ENCODE measurements at places on chromosomes 1 and 21.

- peak; percentile 78 for DNase-seq
These were observed 926 bp upstream of the ATP1B1 start for GRCh38 chr1:169105434-169106094.

DNA sequence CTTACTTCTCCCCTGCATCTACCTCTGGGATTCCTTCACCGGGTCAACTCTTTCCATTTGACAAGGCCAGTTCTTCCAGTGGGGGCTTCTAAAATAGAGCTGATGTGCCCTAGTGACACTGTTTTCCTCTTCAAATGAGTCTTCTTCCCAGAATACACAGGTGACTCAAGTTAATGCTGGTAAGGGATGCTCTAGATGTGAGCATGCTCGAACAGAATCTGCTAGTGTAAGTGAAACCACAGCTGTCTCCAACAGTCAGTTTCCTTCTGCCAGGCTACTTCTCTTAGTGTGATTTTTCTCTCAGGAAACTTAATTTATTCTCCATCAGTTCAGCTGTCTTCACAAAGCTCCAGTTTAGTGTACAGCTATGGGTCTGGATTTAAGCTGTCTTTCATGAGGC lies 194.9 kb upstream of the C1orf87 start:
- no peak for DNase-seq

DNA sequence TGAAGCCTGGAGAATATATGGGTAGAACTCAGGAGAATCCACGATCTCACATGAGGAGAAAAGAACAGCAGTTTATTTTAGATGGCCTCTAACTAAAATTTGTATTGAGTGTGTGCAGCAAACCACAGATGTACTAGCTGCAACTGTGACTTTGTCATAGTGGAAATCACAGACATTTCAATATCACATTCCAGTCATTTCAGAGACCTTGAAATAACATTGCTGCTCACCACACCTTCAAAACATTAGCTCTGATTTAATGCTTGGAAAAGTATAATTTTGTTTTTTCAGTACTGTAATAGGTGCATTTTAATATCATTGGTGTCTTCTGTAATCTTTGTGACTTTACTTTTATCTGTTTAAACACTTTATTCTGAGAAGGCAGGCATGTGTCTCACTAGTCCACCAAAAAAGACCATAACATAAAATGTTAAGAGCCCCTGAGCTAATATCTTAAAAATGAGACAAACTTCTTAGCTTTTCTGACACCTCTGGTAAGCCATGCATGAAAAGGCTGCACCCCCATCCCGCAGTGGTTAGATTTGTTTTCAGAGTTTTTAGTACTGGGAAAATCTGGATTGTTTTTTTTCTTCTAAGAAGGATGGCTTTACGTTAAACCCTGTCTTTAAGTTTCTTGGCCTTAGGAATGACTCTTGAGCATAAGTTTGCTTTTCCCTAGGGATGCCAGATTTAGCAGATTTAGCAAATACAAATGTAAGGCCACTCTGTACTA lies 30.1 kb downstream of the KCNJ15 start:
- DNase-seq, result no peak

DNA sequence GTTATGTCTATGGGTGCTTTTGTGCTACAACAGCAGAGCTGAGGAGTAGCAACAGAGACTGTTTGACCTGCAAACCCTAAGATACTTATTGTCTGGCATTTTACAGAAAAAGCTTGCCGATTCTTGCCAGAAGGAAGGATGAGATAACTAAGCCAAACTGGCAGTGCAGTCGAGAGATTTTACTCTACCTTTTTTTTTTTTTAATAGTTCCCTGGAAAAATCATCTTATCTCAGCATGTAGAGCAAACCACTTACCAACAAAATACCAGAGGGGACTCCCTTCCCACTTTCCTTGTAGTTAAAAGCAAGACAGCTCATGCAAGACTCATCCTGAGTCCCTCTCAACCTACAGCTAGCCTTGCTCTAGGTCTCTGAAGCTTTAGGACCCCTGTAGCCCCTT lies 132.9 kb downstream of the SYT2 start:
- no peak for DNase-seq

DNA sequence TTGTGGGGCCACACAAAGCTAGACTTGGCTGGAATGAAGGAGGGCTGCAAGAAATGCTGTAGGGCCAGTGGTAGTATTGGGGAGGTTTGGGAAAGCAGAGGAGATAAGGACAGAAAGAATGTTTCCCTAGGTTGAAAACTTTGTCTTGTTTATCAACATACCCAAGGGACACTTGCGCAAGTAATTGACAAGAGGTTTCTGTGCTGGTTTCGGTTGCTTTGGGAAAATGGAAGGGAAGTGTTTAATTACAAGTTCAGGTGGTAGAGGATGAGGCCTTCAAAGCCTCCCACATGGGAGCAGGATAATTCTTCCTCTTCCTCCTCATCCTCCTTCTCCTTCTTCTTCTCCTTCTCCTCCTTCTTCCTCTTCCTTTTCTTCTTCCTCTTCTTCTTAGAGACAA lies 182.1 kb upstream of the LMO4 start:
- no peak for DNase-seq

GRCh38 chr1:12305377-12305776 lies 75.5 kb downstream of the VPS13D start:
- no peak for DNase-seq

GRCh38 chr1:50450861-50451653 lies 27.8 kb upstream of the DMRTA2 start:
- DNase-seq, result no peak

DNA sequence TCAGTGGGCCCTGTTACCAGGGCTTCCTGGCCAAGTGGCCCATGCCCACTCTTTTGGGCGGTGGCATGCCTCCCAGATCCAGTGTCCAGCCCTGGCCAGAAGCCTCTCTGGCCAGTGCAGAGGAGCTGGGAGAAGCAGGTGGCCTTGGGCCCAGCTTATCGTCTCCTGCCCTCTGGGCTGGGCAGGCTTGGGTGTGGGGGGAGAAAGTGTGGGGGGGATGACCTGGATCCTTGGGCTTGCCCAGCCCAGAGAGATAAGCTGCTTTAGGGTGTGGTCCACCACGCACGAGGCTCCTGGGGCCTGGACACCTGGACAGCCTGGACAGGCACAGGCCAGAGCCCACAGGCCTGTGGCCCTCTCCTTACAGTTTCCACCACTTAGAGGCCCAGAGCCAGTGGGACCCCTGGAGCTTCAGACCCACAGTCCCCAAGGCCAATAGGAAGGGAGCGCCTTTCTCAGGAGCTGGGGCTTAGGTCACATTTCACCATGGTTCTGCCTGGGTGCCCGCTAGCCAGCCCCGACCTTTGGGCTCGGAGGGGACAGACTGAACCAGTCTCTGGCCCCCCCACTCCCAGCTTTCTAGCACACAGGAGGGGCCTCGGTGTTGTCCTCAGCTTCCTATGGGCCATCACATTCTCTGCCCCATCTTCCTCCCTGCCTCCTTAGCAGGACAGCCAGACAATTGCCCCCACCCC lies 1.8 kb downstream of the ESPN start:
- DNase-seq, result no peak

DNA sequence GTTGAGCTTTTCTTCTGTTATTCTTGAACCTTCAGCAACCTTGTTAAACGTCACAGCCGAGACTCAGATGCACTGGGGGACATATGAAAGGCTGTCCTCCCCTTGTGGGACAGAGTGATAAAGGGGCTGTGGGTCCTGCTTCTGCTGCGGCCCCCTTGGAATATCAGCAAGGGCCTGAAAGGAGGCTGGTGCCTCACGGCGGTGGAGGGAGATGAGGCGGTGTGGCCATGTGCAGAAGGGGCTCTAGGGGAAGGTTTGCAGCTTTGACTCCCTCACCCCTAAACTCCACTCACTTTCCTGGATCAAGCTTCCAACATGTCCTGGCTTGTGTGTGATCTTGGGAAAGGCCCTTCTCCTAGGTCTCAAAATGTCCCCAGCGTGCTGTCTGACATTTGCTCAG lies 270.7 kb upstream of the CSF3R start:
- DNase-seq, result no peak

DNA sequence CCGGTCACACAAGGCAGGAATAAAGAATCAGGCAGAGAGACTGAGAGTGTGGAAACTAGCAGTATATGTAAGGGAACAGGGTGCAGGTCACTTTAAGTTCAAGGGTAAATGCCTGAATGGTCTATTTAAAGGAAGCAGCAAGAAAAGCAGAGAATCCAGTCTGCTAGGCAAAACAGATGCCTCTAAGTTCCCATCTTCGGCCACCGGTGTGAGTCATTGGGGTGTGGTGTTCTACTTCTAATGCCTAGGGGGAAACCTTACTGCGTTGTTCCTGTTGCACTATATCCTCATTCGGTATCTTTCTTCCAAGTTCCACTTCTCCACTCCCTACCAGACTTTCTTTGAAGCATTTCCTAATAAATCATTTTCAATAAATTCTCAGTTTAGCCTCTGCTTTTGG lies 259.9 kb downstream of the HHIPL2 start:
- DNase-seq, result no peak

DNA sequence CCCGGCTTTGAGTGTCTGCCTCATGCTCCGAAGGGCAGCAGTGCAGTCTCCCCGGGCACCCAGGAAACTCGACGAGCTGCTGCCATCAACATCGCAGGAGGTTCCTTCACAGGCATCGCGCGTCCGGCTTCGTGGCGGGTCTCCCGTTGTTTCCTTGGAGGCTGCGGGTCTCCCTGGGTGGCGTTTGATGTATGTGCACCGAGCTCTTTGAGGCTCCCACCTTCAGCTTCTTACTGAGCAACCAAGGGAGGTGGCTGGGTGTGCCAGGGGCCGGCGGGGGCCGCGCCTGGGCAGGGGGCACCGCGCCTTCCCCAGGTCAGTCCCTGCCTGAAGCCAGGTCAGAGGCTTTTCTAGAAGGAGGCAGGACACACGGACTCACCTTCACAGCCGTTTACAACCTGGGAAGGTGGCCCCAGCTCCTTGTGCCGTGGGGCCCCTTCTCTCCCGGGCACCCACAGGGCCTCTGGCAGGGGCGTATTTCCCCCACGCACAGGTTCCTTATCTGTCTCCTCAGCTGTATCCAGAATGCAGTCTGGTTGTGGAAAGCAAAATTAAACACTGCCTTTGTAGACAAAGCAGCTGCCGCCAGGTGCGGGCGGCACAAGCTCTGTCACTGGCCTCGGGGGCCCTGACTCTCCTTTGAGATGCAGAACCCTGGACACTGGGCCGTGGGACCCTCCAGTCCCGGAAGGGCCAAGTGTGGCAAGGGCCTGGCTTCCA lies 21.7 kb upstream of the PEX10 start:
- no peak for DNase-seq

- DNase-seq, result no peak
These were observed 13.7 kb downstream of the PI4KB start for GRCh38 chr1:151313501-151313900.

DNA sequence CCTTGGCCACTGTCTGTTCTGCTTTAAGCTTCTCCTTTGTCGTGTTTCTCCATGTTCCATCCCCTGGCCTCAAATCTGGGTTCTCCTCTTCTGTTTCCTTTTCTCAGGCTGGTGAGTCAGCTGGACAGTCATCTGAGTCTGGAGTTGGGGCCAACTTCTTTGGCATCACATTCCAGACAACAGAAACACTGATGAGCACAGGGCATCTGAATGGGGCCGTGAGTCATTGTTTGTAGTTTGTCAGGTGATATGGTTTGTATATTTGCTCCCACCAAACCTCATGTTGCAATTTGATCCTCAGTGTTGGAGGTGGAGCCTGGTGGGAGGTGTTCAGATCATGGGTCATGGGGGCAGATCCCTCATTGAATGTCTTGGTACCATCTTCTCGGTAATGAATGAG lies 14.3 kb upstream of the OLIG2 start:
- no peak for DNase-seq

DNA sequence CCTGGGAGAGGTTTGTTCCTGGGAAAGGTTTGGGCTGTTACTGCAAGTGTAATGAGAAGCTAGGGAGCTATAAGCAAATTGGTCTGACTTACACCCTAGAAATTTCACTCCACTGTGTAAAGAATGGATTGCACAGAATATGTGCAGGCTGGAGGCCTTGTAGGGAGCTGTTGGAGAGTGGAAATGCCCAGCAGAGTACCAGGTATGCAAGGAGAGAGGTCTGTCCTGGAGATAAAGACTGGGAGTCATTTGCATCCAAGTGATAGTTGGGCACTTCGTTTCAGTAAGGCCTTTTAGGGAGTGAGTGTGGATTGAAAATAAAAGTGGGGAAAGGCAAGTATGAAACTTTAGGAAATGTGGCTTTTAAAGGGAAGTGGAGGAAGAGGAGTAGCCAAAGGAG lies 75.8 kb downstream of the CACNA1E start:
- DNase-seq, result no peak

DNA sequence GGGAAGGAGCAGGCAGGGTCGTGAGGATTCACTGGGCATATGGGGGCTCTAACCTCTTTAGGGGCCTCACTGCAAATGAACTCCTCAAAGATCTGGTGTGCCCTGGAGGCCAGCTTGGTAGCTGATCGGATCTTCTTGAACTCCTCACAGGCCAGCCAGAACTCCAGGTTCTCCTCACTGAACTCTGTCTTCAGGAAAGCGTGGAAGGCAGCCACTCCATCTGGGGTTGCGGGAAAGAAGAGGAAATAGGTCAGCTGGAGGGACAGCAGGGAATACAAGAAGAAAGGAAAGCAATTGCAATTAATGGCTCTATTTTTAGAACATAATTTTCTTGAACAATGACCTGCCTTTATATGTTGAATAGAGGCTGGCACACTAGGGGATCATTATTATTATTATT lies 2.3 kb downstream of the RGS16 start:
- no peak for DNase-seq

DNA sequence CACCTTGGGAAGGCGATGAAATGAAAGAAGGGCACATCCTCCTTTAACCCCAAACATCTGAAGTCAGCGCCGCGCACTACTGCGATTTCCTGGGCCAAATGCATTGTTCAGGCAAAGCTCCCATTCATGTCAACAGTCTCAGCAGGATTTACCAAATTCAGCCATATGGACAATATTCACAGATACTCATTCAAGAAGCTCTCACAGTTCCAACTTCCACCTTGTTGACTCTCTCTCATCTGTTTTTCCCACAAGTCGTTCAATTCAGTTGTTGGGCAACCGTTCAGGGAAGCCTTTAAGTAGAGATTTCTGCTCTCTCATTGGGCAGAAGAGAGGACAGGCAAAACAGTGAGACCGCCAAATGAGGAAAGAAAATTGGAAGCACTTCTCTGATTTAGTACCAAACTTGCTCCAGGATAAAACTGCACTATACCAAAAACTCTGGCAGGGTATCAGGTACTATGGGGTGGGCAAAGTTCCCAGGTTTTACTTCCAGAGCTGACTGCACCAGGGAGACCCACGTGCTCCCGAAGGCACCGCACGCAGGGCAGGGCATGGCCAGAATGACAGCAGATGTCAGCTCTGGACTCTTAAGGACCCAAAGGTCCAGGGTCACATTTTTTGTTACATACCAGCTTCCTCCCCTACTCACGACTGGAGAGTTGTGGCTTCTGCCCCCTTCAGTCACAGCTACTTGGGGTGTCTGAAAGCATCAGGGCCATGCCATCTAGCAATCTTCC lies 668.8 kb downstream of the KIF26B start:
- DNase-seq, result no peak

GRCh38 chr1:32606565-32607371 lies 43.6 kb downstream of the ZBTB8OS start:
- DNase-seq, result no peak

DNA sequence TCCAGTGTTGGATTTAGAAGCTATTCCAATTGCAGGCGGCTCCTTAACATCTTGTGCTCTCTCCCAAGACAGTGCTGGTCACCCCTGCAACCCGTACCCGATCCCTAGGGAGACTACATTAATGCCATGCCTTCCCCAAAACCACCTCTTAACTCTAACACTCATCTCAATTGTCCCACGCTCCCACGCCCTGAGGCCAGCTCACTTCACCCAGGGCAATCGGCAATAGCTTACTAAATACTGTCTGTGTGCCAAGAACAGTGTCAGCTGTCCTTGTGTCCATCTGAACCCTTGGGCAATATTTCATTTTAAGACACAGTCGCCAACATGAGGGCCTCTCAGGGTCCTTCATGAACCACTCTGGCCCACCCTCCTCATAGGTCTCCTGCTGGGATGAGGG lies 13.9 kb downstream of the C1orf198 start:
- no peak for DNase-seq
